ENCODE measurements at places on chromosomes 4 and X. TPM values are rescaled to one million over a fixed set of nuclear protein-coding genes. Genes with fewer than 3 reads are reported as not detected.

RBMXL3 gene
- not detected for total RNA-seq

XKRX gene
- under 0.01 TPM for total RNA-seq

MAOB gene
- 0.37 TPM for total RNA-seq

DSPP gene
- total RNA-seq = not detected

HSD17B13 gene
- total RNA-seq = 0.22 TPM

PRICKLE3 gene
- 5.9 TPM for total RNA-seq

VCX gene
- total RNA-seq = not detected

SAGE1 gene
- total RNA-seq = not detected

TLR10 gene
- total RNA-seq = not detected

ARHGAP4 gene
- 2.7 TPM for total RNA-seq
